ENCODE measurements at places on chromosomes 1 and 21.

DNA sequence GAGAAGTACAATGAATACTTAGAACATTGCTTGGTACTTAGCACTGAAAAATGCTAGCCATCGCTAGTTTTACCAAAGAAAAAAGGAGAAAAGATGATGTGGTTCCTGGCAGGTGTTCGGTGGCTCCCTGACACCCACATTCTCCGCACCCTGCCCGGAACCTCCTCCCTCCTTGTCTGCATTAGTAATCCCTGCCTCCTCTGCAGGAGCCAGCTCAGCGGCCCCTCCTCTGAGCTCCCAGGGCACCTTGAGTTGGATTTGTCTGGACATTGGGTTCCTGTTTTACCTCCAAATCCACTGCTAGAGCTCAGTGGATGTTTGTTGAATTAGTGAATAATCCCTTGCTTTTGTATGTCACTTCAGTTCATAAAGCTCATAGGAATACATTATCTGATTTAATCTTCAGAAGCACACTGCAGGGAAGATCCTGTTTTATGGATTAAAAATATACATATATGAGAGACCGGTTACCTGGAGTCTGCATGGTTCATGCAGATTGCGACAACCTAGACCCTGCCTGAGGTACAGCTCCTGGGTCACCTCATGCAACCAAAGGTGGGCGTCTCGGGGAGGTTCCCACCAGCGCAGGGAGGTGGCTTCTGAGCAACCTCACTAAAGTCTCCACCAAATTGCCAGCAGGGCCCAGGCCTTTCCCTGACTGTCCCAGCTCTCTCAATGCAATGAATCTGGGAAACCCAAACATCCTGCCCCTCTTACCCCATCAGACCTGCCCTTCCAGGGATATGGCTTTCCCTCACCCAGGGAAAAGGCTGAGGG is 24.2 kb downstream of the PCAT6 start:
- DNase-seq, result no peak

DNA sequence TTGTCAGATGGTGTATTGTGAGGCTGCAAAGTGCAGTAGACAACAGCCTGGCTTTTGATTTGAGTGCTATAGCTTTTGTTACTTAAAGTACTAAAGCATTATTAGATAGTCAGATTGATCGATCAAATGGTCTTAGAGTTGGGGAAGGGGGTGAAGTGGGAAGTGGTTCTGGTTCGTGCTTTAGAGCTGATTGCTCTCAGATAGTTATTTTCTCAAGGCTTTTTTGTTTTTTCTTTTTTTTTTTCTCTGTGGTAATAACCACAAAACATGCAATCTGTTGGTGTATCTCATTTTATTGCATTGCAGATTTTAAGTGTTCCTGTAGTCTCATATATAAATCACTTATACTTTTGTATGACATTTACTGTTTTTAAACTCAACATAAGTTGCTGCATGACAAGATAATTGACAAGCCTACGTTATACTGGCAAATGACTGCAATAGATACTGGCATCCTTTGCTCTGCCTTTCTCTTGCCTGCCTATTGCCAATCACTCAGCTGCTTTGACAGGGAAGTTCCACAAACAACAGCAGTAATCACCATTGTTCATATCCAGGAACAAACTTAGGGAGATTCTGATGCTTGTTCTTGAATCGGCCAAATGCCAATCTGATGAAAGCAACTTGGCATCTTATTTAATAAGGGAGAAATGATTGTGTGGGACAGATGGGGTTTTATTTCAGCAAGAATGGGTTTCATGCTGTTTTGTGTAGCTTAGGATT is 125.0 kb upstream of the B3GALT2 start:
- no peak for DNase-seq

DNA sequence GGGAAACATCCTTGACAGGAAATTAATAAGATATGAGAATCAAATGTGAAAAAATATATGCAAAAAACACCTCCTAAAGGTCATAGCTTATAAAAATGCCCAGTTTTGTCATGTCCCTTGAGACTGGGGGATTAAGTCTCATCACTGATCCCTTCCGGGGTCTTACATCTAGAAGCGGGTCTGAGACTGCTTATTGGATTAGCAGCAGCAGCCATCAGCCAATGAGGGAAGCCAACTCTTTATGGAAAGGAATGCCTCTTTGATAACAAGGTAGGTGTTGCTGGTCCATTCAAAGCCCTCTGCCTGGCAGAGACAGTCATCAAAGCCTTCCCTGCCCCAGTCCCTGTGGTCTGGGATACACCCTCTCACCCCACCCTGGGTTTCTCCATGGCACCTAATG is 3.9 kb upstream of the CACNA1S start:
- DNase-seq, result no peak

DNA sequence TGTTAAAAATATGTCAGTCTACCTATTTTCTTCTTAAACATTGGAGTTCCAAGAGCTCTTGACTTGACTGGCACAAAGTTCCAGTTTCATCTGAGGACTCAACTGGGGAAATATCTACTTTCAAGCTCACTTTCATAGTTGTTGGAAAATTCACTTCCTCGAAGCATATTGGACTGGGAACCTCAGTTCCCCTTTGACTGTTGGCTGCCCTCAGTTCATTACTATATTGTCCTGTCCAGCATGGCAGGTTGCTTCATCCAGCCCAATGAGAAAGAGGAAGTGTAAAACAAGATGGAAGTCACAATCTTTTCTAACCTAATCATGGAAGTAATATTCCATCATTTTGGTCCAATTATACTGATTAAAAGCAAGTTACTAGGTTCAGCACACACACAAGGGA is 54.3 kb downstream of the ZNF697 start:
- DNase-seq, result no peak

GRCh38 chr1:11412141-11412540 is 66.8 kb upstream of the DISP3 start:
- no peak for DNase-seq

- DNase-seq, result no peak
Measured at GRCh38 chr1:85957760-85958159, 198.8 kb downstream of the COL24A1 start.
